ENCODE measurements at places on chromosomes 3 and 15.

- peak; percentile 57 for DNase-seq
Observed at GRCh38 chr15:63718590-63719035, 115.1 kb downstream of the HERC1 start.

GRCh38 chr15:89244574-89244903 is 760 bp downstream of the FANCI start:
- DNase-seq, result no peak

GRCh38 chr3:196096382-196096953 is 14.6 kb upstream of the TFRC start:
- no peak for DNase-seq

DNA sequence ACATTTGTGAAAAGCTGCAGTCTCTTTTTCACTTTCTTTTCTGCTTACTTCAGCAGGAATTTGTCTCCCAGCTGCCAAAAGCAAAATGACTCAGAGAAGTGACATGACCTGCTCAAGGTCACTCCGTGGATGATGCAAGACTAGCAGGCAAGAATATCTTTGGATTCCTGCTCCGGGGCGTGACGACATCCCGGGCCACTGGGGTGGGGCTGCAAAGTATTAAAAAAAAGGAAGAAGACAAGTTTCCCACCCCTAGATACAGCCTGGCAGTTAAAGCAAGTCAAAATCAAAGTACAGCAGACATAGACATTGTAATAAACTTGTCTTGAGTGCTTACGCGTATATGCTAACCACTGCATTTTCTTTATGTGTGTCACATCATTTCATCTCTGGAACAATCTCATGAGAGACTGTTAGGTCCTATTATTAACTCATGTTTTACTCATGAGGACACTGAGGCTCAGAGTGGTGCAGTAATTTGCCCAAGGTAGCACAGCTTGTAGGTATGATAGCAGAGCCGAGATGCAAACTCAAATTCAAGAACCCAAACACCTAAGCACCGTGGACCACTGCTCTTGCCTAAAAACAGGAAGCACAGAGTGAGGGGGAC is 485.2 kb upstream of the PROK2 start:
- peak; percentile 97 for DNase-seq

DNA sequence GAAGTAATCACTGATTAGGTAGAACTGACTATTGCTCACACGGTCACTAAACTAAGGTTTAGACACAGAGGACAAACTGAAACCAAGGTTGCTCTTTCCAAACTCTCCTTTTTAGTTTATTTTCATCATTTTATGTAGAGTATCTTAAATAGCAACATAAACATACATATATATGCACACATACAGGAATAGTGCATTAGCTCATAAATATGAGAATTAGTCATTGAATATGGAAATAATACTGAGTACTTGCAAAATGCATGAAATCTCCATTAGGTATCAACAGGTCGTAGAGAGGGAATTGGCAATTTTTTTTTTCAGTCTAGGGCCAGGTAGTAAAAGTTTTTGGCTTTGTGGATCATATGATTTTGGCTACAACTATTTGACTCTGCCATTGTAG is 557.1 kb downstream of the NLGN1 start:
- DNase-seq, result no peak

DNA sequence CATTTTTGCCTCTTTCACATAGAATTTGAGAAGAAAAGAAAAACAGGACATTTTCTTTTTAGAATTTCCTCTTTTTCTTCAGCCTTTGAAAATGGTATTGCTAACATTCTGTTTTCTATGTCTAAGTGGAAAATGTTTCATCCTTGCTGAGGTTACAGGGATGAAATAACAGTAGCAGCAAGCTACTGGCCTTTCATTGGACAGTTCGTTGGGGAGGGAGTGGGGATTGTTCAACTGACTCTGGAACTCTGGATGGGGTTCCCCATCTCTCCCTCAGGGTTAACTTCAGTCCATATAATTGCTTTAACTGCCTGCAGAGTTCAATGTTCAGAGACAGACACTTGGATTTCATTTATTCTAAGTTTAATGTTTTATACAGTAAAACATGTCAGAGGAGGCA is 346.0 kb downstream of the NLGN1 start:
- no peak for DNase-seq

DNA sequence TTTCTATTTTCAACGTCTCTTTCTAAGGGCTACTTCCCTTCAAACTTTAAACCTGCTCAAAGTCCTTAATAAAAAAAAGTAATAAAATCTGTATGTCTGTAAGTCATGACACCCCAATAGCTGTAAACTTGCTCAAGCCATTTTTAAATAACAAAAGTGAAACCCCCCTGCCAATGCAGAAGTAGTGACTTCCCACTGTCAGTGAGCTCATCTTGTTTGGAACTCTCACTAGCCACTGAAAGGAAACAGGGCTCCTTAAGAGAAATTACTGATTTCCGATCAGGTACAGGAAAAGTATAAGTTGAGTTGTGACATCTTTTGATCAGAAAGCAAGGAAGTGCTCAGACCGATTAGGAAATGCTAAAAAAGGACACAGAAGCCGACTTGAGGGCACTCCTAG is 27.6 kb upstream of the GPR171 start:
- no peak for DNase-seq

- DNase-seq, result no peak
Observed at GRCh38 chr3:158369279-158369678, 201.7 kb upstream of the MLF1 start.

DNA sequence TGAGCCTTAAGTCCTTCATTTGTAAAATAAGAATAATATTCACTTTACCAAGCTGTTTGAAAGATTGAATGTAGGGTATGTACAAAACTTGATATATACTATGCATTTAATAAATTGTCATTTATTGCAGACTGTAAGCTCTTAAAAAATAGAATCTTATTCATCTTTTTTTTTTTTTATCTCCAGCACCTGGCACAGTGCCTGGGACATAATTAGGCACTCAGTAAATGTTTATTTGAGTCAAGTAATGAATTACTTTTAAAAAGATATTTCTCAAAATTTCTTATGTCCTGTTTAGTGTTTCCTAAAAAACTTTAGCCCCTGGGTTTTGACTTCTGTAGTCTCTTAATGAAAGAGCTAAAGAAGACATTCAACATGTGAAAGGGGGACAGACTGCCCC is 71.7 kb downstream of the TOP2B start:
- DNase-seq, result no peak

DNA sequence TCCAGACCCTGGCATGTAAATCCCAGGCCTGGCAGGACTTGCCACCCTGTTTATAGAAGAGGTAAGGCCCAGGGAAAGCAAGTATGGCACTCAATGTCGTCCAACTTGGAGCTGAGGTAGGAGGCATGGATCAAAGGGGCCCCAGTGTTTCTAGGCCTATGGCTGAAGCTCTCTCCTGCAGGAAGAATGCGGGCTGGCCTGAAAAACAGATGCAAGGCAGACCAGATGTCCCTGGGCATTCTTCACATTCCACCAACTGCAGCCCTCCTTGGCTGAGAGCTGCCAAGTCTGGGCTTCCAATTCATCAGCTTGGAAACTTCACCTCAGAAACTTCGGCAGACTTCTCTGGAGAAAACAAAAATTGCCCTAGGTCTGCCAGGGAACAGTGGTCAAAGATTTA is 22.2 kb downstream of the MESD start:
- peak; percentile 86 for DNase-seq

DNA sequence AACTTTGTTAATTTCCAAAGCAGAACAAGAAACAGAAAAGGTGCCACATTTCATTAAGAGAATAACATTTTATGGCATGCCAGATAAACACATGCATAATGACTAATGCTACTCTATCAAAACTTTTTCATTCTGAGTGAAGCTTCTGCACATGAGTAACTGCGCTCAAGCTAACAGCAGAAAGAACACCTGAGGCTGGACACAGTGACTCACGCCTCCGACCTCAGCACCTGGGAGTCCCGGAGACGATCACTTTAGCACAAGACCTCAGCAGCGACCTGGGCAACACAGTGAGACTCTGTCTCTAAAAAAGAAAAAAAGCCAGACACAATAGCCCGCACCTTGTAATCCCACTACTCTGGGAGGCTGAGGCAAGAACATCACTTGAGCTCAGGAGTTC is 70.6 kb downstream of the ACAP2 start:
- no peak for DNase-seq

DNA sequence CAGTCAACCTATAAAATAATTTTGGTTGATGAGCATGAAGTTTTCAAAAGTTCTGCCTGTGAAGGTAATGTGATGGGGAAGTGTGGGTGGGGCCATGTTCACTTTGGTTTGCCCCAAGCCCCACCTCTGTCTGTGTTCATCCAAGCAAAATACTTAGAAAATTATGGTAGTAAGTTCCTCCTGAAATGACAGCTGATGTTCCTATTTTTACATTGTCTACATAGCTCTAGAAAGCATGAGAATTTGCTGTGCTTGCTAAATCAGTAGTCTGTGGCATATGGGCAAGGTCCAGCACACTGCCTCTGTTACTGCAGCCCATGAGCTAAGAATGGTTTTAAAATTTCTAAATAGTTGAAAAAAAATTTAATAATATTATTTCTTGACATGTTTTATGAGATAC is 21.9 kb upstream of the CP start:
- no peak for DNase-seq

DNA sequence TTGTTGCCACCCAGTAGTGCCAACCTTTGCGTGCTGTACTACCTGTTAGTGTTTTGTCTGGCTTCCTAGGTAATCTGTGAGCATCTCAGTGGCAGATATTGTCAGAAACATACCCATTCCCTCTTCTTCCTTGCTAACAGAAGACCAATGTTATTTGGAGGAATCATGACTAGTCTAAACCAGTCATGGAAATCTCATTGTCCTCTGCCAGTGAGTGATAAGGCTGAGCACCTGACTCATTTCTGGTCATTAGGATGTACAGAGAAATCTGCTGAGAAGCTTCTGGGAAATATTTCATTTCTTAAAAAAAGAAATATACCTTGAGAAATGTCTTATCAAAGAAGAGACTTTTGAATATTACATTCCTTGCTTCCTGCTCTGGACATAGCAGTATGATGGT is 70.1 kb upstream of the CDV3 start:
- peak; percentile 12 for DNase-seq

DNA sequence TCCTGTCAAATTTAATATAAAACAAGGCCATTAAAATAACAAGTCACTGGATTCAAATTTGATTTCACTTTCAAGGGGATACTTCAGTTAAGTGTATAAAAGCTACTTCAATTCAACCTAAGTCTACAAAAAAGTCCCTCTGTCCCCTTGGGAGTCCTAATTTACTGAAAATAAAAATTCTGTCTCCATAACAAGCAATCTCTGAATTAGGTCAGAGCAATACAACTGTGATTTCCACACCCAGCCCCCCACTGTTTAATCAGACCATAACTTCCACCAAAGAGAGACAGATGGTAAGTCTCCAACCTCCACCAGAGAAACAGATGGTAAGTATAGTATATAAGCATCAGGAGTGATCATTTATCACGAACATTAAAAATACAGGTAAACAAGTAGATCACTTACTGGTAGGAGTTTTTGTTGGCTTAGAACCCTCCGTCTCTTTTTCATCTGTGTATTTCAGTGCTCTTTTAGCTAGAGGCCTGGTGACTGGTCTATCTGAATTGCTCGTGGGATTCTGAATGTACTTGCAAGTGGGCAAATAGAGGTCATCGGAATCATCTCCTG is 12.1 kb downstream of the SGO1 start:
- DNase-seq, result no peak

GRCh38 chr3:43478118-43478785 is 143.6 kb downstream of the ANO10 start:
- peak; percentile 13 for DNase-seq

DNA sequence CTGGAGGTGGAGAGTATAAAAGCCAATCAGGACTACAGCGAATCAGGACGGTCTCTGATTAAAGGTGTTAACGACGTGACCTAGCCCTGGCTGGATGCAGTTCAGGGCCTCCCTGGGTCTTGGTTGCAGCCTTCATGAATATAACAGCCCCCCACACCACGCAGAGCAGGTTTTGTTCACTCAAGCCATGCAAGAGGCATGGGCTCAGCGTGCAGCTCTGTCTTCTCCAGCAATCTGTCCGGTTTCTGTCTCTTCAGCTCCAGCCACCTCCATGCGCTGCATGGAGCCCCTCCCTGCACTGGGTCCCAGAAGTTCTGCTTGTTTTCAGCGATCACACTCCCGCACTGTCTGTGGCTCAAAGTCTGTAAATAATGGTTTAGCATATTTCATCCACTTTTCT is 57.1 kb upstream of the CHRNA7 start:
- DNase-seq, result no peak

All from cardiac fibroblast (primary cell).